Activated T-helper 1 cell treated with anti-CD3 and anti-CD28 coated beads, Interleukin-12 subunit alpha, Interleukin-12 subunit beta, Interleukin-2, Interleukin-4 antibody, amounts not matched to agents 30 ng/mL and 10 ng/mL and 1 ng/mL, durations not matched to agents 14 hours and 24 hours and 36 hours (primary cell): ENCODE measurements at places on chromosomes 5 and 9. TPM values are rescaled to one million over a fixed set of nuclear protein-coding genes. Genes with fewer than 3 reads are reported as not detected.

The LPCAT1 gene
- 103 and 110 TPM in 2 replicates for total RNA-seq

The C1QTNF2 gene
- not detected in 2 replicates for total RNA-seq

The KCNIP1 gene
- total RNA-seq = not detected in 2 replicates

The JADE2 gene
- 70.2 and 74.3 TPM in 2 replicates for total RNA-seq

The NMUR2 gene
- not detected in 2 replicates for total RNA-seq

The SPATA31E1 gene
- total RNA-seq = not detected in 2 replicates

The SPATA6L gene
- not detected in 2 replicates for total RNA-seq

The KYAT1 gene
- 10.6 and 12.2 TPM in 2 replicates for total RNA-seq

The PCDHA6 gene
- not detected in 2 replicates for total RNA-seq

The ANKRD34B gene
- total RNA-seq = not detected in 2 replicates

The ADRA1B gene
- total RNA-seq = not detected in 2 replicates

The RELL2 gene
- total RNA-seq = 19.3 and 19.5 TPM in 2 replicates

The GFI1B gene
- not detected in 2 replicates for total RNA-seq

The CHSY3 gene
- total RNA-seq = not detected in 2 replicates

The COL15A1 gene
- 0.02 and 0.05 TPM in 2 replicates for total RNA-seq

The PFN3 gene
- total RNA-seq = not detected in 2 replicates

The LRRC19 gene
- not detected in 2 replicates for total RNA-seq

The IL7R gene
- 47.2 and 50.8 TPM in 2 replicates for total RNA-seq

The SPINK13 gene
- total RNA-seq = not detected in 2 replicates

The C9orf50 gene
- total RNA-seq = not detected in 2 replicates

The SLC46A2 gene
- not detected in 2 replicates for total RNA-seq

The ZNF883 gene
- not detected in 2 replicates for total RNA-seq

The RAD1 gene
- 45.7 and 47.1 TPM in 2 replicates for total RNA-seq

The GRM6 gene
- total RNA-seq = not detected in 2 replicates

The IL9 gene
- total RNA-seq = 0.36 and 2.0 TPM in 2 replicates

The PPP3R2 gene
- not detected in 2 replicates for total RNA-seq

The RNF208 gene
- total RNA-seq = 9.3 and 11.0 TPM in 2 replicates

The SLC25A48 gene
- not detected in 2 replicates for total RNA-seq

The SAP30L gene
- total RNA-seq = 37.5 and 44.4 TPM in 2 replicates

The NIPBL gene
- total RNA-seq = 59.4 and 62.4 TPM in 2 replicates

The IFNB1 gene
- 0.23 TPM in 1 of 2 replicates, not detected in the other for total RNA-seq

The TAF11L10 gene
- total RNA-seq = not detected in 2 replicates

The FOXI1 gene
- total RNA-seq = not detected in 2 replicates

The ARID3C gene
- total RNA-seq = 0.23 TPM in 1 of 2 replicates, not detected in the other

The SPINK6 gene
- total RNA-seq = not detected in 2 replicates

The DNAJB5 gene
- 5.3 and 6.0 TPM in 2 replicates for total RNA-seq

The CATSPER3 gene
- total RNA-seq = 0.41 and 0.81 TPM in 2 replicates

The C9orf40 gene
- total RNA-seq = 18.1 and 18.3 TPM in 2 replicates

The TSC1 gene
- 30.2 and 34.8 TPM in 2 replicates for total RNA-seq

The OSMR gene
- total RNA-seq = not detected in 2 replicates

The ZFR gene
- total RNA-seq = 67.7 and 70.8 TPM in 2 replicates

The SH2D3C gene
- 30.0 and 30.4 TPM in 2 replicates for total RNA-seq

The ALDH1A1 gene
- not detected in 2 replicates for total RNA-seq

The IL31RA gene
- 0.44 and 0.80 TPM in 2 replicates for total RNA-seq

The PCDHA8 gene
- not detected in 2 replicates for total RNA-seq

The ADAMTSL2 gene
- not detected in 2 replicates for total RNA-seq

The TAF9 gene
- 60.0 and 65.0 TPM in 2 replicates for total RNA-seq

The PCAT7 gene
- not detected in 2 replicates for total RNA-seq

The GABRA6 gene
- not detected in 2 replicates for total RNA-seq

The KCNMB1 gene
- total RNA-seq = 0.03 TPM in 1 of 2 replicates, not detected in the other

The RGMB gene
- total RNA-seq = 0.29 and 0.39 TPM in 2 replicates
